ENCODE measurements at places on chromosomes 3 and 15.

DNA sequence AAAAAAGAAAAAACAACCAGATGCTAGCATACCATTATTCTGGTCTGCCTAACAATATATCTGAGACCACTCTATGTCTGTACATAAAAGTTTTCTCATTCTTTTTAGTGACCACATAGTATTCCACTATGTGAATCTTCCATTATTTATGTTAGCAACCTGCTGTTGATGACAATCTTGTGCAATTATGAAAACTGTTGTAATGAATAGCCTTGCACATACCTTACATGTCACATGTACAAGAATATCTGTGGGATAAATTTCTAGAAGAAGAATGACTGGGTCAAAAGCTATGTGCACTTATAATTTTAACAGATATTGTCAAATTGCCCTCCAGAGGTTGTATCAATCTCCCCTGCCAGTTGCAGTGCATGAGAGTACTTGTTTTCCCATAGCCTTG is 62.5 kb downstream of the ARHGAP31 start:
- DNase-seq: no peak

DNA sequence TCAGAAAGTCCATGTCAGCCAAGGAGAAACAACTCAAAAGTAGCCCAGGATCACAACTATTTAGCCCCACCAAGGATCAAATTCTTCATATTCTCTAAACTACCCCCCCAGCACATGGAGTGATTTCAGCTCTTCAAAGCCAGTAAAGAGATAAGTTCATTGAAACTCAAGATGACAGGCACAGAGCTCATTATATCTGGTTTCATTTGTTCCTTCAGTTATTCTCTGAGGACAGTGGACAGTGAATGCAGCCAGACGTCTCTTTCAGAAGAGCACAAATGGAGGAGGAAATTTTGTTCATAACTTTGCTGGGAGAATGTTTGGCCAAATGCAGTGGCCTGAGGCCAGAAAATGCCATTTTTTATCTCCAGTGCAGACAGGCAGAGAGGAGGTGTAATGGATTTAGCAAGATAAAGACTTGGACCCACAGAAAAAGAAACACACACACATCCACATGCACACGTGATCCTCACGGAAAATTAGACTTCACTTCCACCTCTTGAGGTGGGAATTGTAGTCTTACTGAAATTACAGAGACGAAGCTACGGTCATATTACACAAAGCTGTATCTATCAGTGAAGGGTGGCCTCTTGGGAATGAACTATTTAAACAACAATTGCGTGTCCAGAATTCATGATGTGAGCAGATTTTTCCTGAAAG is 64.6 kb downstream of the HES1 start:
- no peak for DNase-seq

DNA sequence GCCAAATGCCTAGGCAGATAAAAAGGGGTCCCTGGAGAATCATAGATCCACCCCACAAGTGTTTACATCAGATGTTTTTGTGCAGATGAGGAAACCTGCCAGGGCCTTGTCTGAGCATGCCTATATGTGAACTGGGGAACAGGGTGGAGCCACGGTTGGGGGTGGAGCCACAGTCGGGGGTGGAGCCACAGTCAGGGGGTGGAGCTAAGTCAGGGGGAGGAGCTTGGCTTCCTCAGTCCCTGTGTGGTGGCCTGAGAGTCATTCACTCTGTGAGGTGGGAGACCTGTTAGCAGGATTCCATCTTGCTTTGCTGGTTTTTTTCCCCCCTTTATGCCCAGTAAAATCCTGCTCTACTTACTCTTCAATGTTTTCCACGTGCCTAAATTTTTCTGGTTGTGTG is 57.8 kb upstream of the TGFBR2 start:
- DNase-seq: no peak

DNA sequence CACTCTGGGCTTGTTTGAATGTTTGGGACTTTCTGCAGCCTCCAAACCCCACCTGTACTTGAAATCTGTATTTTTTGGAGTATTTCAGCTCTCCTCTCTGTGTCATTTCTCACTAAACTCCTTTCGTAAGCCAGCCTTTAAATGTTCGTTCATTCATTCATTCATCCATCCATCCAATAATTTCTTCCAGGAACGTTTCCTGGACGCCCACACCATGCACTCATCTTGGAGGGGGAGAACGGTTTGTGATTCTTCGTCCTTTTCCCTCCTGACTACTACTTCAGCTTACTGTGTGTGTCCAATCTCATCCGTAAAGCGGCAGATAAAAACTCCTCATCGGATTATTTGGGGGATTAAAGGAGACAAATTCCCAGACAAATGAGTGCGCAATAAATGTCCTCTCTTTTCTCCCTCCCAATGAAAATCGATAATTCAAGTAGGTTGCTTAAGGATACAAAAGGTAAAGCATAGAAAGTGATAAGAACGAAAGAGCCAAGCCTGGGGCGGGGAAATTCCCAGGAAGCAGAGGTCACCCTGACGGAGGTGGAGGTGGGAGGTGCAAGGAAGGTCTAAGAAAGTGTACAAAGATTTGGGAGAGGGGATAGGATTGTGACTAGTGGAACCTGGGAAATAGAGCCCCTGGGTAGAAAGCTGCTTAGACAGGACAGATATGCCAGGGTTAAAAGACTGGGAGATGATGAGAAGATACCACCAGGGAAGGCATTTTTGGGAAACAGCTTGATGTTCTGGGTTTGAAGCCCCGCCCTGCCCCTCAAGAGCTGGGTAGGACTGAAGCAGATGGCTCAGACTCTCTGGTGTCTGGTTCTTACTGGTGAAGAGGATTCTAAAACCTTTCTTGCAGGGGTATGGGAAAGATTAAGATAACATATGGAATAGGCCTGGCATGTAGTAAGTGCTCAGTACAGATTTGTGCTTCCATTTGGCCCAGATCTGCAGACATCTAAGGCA is 896 bp upstream of the KLHL25 start:
- no peak for DNase-seq

DNA sequence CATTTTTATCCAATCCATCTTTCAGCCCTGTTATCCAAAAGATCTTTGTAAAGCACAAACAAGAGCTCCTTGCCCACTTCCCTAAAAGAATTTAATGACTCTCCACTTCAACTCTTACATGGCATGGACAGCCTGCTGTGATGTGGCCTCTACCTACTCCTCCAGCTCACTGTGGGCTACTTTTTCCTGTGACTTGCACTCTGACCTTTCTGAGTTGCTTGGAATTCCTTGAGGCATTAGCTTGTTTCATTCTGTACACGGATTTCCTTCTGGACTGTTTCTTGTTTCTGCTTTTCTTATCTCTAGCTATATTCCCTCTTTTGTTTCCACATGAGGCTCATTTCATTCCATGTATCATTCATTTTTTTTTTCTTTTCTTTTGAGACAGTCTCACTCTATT is 15.2 kb downstream of the QTRT2 start:
- DNase-seq: no peak

DNA sequence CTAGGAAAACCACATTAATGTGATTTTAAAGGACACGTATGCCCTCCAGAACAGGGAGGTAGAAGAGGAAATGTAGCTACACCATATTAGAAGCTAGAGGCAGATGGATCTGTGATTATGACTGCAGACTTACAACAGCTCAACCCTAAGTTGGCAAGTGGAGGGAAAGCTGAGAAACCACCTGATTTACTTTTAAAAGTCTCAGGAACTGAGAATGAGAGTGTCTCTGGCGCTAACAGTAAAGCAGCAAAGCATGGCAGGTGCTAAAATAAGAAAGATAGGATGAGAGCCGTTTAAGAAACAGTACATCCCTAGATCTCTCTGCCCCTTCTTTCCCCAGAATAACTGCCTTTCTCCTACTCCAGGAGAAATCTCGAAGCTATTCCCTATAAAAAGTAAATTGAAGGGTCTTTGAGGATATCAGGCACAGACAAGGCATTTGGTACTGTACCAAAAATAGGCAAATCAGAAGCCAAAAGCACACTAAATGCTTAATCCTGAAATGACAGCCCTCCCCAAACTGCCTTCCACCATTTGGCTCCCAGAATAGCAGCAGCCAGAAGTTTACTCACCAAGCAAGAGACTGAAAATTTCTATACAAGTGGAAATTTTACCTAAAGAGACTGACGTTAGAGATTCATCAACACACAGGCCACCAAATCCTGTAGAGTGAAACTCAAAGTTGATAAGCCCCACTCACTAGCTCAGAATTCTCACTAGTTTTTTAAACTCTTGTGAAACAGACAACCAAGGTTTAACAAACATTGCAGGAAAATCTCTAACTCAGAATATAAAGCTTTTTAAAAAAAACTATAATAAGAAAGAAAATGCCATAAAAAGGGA is 34.3 kb upstream of the PARP14 start:
- no peak for DNase-seq

GRCh38 chr3:31240874-31241273 is 291.9 kb upstream of the STT3B start:
- no peak for DNase-seq

GRCh38 chr15:90638201-90638691 is 78.9 kb upstream of the BLM start:
- no peak for DNase-seq

- DNase-seq: no peak
Observed at GRCh38 chr15:41828807-41829141, 882 bp downstream of the JMJD7 start.

GRCh38 chr3:52046186-52046901 is 10.0 kb downstream of the DUSP7 start:
- no peak for DNase-seq

GRCh38 chr3:73473181-73473897 is 151.4 kb downstream of the PDZRN3 start:
- no peak for DNase-seq

Data from left renal cortex interstitium (tissue), 4 donors.